Stimulated activated naive CD8-positive, alpha-beta T cell treated with anti-CD3 and anti-CD28 coated beads, Interleukin-15, amount 100 ng/mL, for 72 hours (primary cell): ENCODE measurements at places on chromosomes 3 and 15.
A peak's percentile ranks its signal among the peaks of the same experiment; 100 is the strongest.

GRCh38 chr3:196135693-196136639 lies 54.1 kb upstream of the TFRC start:
- DNase-seq: no peak

DNA sequence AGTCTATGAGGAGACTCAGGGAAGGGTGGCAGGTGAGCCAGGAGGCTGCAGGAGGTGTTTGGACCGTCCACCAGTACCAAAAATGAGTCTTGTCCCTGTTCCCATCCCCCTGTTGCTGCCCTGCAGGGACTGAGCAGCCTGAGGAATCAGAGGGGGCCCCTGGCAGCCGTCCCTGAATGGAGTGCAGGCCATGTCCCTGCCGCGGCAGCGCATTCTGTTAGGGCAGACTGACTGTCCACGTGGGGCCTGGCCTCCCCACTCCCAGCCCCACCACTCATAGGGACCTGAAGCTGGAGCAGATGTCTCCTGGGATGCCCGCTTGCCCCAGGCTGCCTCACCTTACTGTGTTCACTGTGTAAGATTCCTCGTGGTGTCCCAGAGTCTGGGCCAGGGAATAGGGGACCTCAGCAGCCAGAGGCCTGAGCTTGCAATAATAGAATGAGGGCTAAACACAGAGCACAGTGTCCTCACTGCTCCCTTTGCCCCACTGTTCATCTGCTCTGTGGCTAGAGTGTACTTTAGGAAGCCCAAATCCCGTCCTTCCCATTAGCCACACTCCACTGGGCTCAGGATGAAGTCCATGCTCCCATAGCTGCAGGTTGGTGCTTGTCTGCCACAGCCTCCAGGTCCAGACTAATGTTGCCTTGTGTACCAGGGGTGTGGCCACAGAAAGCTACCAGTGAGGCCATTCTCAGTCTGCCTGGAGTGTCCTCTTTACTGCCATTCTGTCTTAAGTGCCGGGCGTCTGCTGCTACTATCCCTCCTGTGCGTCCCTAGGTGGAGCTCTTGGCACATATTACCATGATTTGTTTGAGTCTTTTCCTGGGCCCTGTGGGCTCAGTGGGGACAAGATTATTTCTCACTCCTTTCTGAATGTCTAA lies 63.2 kb downstream of the HCN4 start:
- no peak for DNase-seq

DNA sequence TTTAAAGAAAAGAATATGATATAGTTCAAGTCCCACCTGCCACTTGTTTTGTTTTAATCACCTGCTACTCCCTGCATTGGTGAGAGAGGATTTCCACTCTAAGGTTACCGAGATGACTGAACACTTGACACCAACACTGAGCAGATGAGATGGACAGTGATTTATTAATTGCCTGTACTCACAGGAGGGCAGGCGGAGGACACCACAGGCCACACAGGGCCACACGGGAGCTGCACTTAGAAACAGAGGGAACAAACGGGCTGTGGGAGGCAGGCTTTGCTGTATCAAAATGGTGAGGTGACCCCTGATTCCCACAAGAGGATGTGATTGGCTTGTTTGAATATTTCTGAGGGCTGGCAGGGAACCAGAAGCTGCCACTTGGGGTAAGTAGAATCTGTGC lies 10.8 kb downstream of the MINAR1 start:
- no peak for DNase-seq

GRCh38 chr15:81301815-81302399 lies 22.0 kb downstream of the STARD5 start:
- peak; percentile 39 for DNase-seq

- no peak for DNase-seq
These were observed 12.7 kb downstream of the ZBTB38 start for GRCh38 chr3:141380987-141381386.

- DNase-seq: no peak
These were observed 40.7 kb downstream of the TNIK start for GRCh38 chr3:171419457-171419856.

DNA sequence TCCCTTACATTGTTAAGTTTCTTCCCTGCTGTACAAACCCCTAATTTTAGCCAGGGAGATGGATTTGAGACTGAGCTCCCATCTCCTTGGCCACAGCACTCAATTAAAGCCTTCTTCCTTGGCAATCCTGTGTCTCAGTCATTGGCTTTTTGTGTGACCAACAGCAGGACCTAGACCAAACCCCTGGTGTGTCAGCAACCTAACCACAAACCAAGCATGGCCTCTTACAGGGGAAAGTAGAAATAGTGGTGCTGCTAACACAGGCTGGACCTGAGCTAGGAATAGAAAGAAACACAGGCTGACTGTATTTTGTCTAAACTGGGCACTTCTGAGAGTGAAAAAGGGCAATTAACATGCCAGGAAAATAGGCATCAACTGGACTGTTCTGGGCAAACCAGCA lies 37.9 kb downstream of the PPCDC start:
- peak; percentile 31 for DNase-seq

- no peak for DNase-seq
These were observed 2.3 kb upstream of the UACA start for GRCh38 chr15:70765504-70766281.

GRCh38 chr3:49900491-49901153 lies 3.1 kb downstream of the MST1R start:
- DNase-seq: no peak

- DNase-seq: no peak
These were observed 881.4 kb downstream of the DIPK2A start for GRCh38 chr3:144852999-144853398.
